Stimulated activated memory B cell treated with anti-CD40 and anti-IgM and Interleukin-4, amounts not matched to agents 10 μg/mL and 1 μg/mL and 100 μg/mL, for 72 hours (primary cell): ENCODE measurements at places on chromosomes 13 and 19.

GRCh38 chr13:74203576-74203975 lies 69.4 kb upstream of the KLF12 start:
- no peak for ATAC-seq

DNA sequence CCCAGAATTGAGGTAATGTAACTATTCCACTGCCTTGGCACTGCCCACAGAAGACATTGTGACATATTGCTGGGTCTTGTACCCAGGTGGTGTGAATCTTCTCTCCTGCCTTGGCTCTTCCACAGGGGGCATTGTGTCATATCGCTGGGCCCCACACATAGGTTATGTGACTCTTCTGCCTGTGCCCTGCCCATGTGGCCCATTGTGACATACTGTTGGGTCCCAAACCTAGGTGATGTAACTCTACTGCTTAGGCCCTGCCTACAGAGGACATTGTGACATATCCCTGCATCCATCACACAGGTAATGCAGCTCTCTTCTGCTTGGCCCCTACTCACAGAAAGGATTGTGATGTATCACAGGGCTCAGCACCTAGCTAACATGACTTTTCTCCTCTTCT lies 37.5 kb upstream of the ZNF254 start:
- ATAC-seq = no peak

GRCh38 chr19:13058951-13059660 lies 43.6 kb downstream of the LYL1 start:
- ATAC-seq = no peak

DNA sequence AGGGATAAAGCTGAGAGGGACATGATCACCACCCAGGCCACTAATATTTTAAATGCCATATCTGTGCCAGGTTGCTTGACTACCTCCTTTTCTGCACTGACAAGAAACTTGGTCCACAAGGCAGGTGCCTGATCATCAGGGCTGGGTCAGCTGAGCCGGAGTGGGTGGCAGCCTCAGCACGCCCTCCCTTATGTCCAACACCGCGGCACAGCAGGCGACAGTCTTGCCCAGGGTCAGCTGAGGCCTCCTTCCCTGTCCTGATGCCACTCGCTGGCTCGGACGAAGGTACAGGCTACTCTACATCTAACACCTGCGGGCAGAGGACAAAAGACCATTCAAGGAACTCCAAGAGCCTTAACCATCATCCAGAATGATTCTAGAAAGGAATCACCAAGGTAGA lies 16.9 kb downstream of the ZC3H4 start:
- ATAC-seq = no peak

DNA sequence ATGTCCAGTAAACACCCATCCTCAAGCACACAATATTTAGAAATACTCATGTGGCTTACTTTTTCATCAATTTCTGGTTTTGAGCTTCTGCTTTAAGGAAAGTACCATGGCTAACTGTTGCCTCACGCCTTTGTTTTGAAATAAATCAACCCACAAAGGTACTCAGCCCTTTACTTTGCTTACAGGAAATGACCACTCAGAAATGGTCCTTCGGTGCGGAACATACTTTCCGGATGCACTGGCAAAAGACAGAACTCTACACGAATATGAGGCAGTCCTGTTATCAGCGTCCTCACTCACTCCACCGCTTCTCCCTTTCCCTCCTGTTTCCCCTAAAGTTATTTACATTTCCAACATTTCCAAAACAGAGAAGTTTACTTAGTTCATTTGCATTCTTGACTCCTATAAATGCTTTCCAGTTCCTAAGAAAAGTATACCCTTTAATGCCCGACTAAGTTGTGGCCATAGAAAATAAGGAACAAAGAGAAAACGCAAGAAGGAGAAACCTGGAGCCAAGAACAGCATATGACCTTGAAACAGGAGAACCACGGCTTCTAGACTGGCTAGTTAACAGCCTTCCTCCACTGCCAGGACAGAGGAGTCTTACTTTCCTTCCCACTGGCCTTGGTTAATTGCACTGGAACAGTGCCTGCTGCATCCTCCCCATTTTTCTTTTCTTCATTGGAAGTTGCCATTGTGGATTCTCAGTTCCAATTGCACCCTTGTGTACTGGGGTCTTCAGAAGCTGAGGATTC lies 10.6 kb downstream of the FPR2 start:
- no peak for ATAC-seq

- ATAC-seq = no peak
These were observed 30.7 kb upstream of the WDFY2 start for GRCh38 chr13:51553531-51553930.
